ENCODE measurements at places on chromosomes 11 and 22. TPM values are rescaled to one million over a fixed set of nuclear protein-coding genes. Genes with fewer than 3 reads are reported as not detected.

The CST6 gene
- not detected for total RNA-seq

The TIMP3 gene
- 1.4 TPM for total RNA-seq

The APOA4 gene
- not detected for total RNA-seq

The SLC17A6 gene
- not detected for total RNA-seq

The CCDC34 gene
- total RNA-seq = 35.2 TPM

The NCR3LG1 gene
- 1.9 TPM for total RNA-seq

The SUSD2 gene
- 54.2 TPM for total RNA-seq

The KIF18A gene
- 15.2 TPM for total RNA-seq

The CASP4 gene
- 9.0 TPM for total RNA-seq

The OLFML1 gene
- total RNA-seq = not detected

The HBB gene
- total RNA-seq = not detected

The TEX12 gene
- total RNA-seq = not detected

The NAALADL1 gene
- not detected for total RNA-seq

The TBX1 gene
- total RNA-seq = 2.9 TPM

The CRYBB1 gene
- not detected for total RNA-seq

The UCP2 gene
- 66.0 TPM for total RNA-seq

The YPEL4 gene
- total RNA-seq = 0.43 TPM

The C11orf52 gene
- not detected for total RNA-seq

The MMP7 gene
- total RNA-seq = 23.0 TPM

The TEAD1 gene
- 57.2 TPM for total RNA-seq

The C2CD2L gene
- 7.1 TPM for total RNA-seq

The SLC5A1 gene
- total RNA-seq = not detected

The CTSC gene
- total RNA-seq = 67.2 TPM

The MUC5AC gene
- total RNA-seq = 3.8 TPM

The ZDHHC24 gene
- 12.0 TPM for total RNA-seq

The MRGPRX3 gene
- total RNA-seq = not detected

The SLC22A8 gene
- not detected for total RNA-seq

The ESAM gene
- 12.4 TPM for total RNA-seq

Data from A549 treated with CpdA at 1 μM for 4 hours (cell line).